T-helper 22 cell (primary cell): ENCODE measurements at places on chromosomes 4 and X.

- DNase-seq: no peak
These were observed 7.6 kb upstream of the CXCL5 start for GRCh38 chr4:74006009-74006476.

DNA sequence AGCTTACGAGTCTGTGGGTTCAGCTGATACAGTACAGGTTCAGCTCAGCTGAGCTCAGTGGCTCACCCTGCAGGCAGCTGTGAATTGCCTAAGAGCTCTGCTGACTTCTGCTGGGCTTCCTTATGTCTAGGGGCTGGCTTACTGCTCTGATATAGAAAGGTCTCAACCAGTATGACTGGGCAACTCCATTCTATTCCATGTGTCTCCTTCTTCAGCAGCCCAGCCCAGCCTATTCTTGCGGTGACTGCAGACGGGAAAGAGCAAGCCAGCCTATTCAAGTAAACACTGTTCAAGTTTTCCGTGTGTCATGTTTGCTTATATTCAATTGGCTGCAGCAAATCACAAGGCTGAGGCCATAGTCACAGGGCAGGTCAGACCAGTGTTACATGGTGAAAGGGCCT lies 615.4 kb upstream of the ZFP42 start:
- no peak for DNase-seq

DNA sequence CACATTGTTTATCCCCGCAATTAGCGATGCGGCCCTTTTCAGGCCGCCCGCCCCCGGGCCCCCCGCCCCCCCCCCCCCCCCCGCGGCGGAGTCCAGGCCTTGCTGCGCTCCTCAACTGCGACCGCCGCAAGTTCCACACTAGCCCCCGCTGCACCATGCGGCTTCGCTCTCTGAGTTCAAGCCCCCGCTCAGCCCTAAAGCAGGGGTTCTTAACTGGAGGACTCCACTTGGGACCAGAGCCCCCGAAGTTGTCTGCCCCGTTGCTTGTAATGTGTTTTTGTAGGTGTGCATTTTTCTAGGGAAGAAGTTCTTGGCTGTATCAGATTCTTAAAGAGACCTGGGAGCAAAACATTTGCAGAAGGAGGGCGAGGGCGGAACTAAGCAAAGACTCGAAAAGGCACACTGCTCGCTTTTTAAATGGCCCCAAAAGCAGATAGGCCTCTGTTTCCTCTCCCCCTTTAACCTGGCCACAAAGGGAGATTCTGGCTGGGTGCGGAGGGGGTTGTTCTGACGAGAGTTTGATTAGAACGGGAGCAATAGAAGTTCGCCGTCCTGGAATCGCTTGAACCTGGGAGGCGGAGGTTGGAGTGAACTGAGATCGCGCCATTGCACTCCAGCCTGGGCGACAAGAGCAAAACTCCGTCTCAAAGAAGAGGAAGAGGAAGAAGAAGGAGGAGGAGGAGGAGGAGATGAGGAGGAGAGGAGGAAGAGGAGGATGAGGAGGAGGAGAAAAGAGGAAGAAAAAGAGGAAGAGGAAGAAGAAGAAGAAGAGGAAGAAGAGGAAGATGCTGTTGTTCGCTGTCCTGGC lies 2.3 kb upstream of the MSX1 start:
- no peak for DNase-seq

GRCh38 chr4:109294006-109294405 lies 8.5 kb downstream of the COL25A1 start:
- no peak for DNase-seq

- DNase-seq: no peak
These were observed 277.7 kb downstream of the ARAP2 start for GRCh38 chr4:35966566-35966965.

- no peak for DNase-seq
These were observed 84.5 kb upstream of the NKX1-1 start for GRCh38 chr4:1490654-1491327.

GRCh38 chrX:118360429-118361125 lies 14.7 kb downstream of the WDR44 start:
- DNase-seq: no peak

DNA sequence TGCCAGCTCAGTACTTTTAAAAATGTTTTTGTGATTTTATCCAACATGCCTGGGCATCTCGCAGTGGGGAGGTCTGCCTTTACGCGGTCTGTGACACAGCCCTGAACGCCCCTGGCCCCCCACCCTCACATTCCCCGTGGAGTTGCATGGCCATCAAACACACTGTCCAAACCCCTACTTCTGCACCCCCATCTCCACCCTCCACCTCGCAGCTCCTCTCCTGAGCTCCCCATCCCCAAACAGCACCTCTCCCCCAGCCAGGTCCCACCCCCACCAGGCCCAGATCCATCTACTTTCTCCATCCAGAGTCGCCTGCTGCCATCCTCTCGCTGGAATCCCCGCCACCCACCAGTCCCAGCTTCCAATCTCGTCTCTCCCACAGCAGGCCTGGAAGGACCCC lies 9.5 kb downstream of the ZFYVE28 start:
- DNase-seq: no peak

DNA sequence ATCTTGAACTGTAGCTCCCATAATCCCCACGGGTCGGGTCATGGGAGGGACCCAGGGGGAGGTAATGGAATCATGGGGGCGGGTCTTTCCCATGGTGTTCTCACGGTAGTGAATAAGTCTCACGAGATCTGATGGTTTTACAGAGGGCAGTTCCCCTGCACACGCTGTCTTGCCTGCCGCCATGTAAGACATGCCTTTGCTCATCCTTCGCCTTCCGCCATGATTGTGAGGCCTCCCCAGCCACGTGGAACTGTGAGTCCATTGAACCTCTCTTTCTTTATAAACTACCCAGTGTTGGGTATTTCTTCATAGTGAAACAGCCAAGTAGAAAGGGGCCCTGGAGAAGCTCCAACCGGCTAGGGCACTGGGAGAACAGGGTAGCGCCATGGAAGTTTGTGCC lies 12.3 kb downstream of the CTAG1A start:
- DNase-seq: no peak

- DNase-seq: no peak
These were observed 45.1 kb downstream of the STX18 start for GRCh38 chr4:4496592-4497372.

GRCh38 chr4:36348403-36348938 lies 67.1 kb downstream of the DTHD1 start:
- DNase-seq: no peak

GRCh38 chr4:10157478-10158332 lies 41.1 kb upstream of the WDR1 start:
- no peak for DNase-seq

- no peak for DNase-seq
These were observed 9.5 kb downstream of the CSTF2 start for GRCh38 chrX:100829730-100830129.

DNA sequence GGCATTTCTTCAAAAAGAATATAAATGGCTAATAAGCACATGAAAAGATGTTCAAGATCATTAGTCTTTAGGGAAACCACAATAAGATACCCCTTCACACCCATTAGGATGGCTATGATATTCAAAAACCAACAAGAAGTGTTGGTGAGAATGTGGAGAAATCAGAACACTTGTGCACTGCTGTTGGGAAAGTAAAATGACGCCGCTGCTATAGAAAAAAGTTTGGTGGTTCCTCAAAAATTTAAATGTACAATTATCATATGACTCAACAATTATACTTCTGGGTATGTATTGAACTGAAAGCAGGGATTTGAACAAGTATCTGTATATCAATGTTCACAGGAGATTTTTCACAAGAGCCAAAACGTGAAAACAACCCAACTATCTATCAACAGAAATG lies 29.4 kb upstream of the NEUROG2 start:
- DNase-seq: no peak

GRCh38 chr4:74619931-74620702 lies 174.2 kb downstream of the BTC start:
- DNase-seq: no peak

DNA sequence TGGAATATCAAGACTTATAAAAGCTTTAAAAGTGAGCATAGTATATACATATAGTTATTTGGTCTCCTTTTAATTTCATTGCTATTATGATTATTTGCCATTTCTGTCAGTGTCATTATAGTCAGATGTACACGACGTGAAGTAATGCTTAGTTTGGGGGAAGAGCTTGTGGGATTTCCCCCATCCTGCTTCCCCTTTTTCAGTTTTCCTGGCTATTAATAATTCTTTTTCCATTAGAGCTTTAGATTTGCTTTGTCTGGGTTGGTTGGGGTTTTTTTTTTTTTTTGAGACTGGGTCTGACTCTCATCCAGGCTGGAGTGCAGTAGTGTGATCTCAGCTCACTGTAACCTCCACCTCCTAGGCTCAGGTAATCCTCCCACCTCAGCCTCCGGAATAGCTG lies 5.4 kb downstream of the ABCE1 start:
- DNase-seq: no peak

DNA sequence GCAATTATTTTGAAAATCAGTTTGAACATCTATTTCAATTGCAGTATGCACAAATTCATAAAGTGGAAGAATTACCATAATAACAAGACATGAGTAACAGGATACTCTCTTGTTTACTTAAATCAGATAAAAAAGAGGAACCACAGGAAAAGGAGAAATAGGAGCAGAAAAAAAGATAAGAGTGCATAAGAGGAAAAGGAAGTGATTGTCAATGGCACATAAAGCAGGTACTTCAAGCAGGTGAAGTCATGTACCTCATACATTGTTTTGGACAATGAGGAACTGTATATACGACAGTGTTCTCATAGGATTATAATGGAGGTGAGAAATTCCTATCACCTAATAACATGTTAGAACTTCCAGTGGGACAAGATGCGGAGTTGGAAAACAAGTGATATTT lies 334.5 kb upstream of the PCDH7 start:
- no peak for DNase-seq

GRCh38 chr4:47801481-47802002 lies 36.3 kb downstream of the CORIN start:
- no peak for DNase-seq

DNA sequence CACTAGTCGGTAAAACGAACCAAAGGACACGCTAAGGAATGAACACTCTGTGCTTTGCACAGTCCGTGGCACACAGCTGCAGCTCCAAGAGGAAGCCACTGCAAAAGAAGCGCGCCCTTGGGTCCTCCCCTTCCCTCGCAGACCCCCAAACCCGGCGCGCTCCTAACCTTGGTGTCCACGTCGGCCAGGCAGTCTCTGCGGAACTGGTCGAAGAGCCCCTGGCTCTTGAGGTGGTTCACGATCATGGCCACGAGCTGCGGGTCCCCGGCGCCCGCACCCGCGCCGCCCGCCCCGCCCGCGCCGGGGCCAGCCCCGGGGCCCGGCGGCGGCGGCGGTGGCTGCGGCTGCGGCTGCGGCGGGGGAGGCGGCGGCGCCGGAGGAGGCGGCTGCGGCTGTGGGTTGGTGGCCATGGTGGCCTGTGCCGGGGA lies 333 bp downstream of the BOD1L1 start:
- DNase-seq: peak; percentile 19

DNA sequence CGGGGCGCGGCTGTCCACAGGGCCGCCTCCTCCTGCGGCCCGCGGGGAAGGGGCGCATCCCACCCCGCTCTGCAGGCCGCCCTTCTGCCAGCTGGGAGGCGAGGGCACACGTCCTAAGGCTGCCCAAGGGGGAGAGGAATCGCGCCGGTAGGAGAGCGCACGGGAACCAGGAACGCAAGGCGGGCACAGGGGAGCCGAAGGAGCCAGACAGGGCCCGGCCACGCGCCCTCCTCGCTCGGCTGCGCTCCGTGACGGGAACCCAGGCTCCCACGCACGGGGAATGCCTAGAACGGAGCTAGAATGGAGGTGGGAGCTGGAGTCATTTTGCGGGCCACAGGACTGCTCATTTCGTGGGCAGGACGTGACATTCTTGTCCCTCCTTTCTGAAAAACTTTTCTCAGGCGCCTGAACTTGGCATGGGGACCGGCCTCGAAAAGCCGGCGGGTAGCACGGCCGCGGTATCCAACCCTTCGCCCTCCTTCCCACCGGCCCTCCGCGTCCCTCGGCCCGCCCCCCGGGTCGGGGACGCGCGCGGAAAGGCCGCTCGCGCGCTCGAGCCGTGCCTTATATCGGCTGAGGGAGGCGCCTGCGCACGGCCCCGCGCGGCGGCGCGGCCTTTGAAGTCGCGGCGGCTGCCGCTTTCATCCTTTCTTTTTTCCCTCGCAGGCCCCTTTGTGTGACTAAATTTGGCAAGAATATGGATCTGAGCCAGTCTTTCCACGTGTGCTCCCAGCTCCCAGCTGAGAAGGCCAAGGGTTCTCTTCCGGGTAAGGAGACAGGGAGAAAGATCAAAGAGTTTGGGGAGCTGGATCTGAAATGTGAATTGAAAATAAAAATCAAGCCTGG lies 4.2 kb upstream of the LEF1 start:
- DNase-seq: no peak

DNA sequence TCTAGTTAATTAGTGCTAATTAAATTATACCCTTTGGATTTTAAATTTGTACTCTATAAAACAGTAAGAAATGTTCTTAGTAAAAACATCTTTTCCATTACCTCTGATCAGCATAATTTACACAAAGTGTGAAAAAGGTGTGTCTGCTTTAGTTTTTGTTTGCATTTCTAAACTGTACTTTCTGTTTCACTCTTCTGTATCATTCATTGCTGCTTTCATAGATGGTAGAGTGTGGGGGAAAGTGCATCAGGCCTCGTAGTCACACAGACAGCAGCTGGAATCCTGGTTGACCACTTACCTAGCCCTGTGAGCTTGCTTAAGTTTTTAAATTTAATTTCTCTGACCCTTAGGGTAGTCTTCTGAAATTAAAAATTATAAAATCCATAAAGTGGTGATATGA lies 275.4 kb upstream of the PITX2 start:
- no peak for DNase-seq

DNA sequence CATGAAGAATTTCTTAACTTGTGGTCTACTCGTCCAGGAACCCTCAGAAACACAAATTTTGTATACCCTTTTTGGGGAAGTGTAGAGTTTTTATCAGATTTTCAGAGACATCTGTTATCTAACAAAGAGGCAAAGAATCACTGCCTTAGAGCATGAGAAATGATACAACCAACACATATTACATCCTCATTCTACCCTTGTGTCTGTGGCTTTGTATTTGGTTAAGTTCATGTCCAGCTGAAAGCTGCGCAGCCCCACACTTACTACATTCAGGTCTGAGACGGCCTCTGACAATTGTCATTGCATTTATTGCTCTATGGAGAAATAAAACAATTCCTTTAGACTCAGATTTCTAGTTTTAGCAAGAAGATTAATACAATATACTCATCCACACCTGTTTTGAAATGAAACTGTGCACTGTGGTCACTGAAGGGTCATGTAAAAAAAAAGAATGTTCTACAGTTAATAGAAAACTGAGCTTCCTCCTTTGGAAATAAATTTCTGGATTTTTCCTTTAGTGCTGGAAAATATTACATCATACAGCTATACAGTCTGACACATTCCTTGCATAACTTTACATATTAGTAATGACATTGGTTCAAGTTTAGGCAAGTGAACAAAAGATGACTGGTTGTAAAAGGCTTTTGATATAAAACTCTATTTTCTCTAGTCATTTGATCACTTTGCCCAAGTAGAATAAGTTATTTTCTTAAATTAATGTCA lies 39.8 kb downstream of the GLRB start:
- no peak for DNase-seq

- DNase-seq: no peak
These were observed 160.3 kb upstream of the GPC4 start for GRCh38 chrX:133575501-133576136.

DNA sequence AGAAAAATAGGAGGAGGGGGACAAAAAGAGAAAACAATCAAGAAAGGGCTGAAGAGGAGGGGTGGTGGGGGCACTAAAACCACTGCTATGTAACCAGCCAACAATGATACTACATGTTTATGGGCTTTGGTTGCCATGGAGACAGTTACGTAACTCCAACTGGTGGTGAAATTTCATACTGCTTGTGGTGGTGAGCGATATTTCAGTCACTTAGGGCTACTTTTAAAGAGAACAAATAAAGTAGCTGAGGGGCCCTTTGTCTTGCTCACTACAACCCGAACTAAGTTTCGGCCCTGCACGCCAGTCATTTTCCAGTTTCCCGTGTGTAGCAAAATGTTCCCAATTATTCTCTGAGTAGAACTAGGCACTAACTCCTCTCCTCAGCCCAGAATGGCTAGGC lies 275.2 kb upstream of the EDA2R start:
- DNase-seq: no peak
